ENCODE measurements at places on chromosomes 13 and 19. TPM values are rescaled to one million over a fixed set of nuclear protein-coding genes. Genes with fewer than 3 reads are reported as not detected.
A peak's percentile ranks its signal among the peaks of the same experiment; 100 is the strongest.

DNA sequence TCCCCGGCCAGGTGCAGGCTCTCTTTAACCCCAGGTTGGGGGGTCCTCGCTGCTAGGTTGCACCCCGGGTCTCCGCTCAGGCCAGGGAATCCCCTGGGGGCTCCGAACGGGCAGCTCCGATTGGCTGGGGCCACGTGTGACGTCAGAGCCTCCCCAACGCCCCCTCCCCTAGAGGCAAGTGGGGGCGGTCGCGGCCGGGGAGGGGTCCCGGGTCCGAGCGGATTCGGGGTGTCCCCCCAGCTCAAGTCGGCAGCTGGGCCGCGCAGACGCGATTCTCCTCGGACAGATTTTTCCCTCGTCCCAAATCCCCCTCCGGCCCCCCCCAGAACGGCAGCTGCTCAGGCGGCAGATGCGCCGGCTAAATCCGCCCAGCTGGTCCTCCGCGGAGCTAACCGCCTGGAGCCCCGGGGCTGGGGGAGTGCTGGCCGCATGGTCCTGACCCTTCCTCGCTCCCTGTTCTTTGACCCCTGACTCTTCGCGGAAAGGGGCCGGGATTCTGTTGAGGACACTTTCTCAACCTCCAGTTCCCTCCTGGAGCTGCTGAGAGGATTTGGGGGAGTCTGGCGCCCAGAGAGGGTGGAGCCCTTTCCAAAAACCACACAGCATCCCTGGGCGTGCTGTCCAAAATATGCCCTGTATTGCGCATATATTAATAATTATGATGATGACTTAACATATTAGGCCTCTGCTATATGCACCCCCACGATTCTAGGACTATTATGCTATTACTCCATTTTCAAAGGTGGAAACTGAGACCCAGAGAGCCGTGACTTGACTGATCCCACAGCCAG is 25.4 kb upstream of the SEMA6B start:
- peaks cover 13% of the 10 kb centered on the region for H3K4me1 ChIP-seq
- no peaks in the 10 kb centered on the region for H3K36me3 ChIP-seq
- H3K27me3 ChIP-seq: no peaks in the 10 kb centered on the region
- no peak overlapping the region for H3K4me3 ChIP-seq
- DNase-seq: no peak
- no peak overlapping the region for H3K27ac ChIP-seq

- peaks cover 10% of the 10 kb centered on the region for H3K4me1 ChIP-seq
- H3K36me3 ChIP-seq: no peaks in the 10 kb centered on the region
- H3K27ac ChIP-seq: no peak overlapping the region
Observed at GRCh38 chr13:33340631-33341030, 55.1 kb upstream of the STARD13 start.

DNA sequence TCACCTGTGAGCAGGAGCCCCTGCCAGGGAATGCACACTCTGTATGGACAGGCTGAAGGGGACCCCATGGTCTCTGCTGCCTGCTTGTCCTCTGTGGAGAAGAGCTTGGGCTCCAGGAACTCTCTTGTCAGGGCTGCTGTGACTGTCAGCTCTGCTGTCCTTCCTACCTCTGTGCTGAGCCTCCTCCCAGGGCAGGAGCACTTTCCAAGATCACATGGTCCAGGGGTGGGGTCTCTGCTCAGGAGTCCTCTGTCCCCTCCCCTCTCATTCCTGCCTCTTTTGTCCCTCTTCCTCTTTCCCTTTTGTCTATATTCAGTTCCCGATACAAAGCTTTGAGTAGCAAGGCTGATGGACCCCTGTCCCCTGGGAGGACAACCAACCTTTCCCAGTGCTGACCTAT is at the start of gene CEACAM7:
TSS of gene CEACAM7 (minus strand) at position 173 of the 400 bp plus-strand sequence. CDS start at position 68, 105 bp downstream.
- no peaks in the 10 kb centered on the region for H3K36me3 ChIP-seq
- no peak within 1 kb of the TSS for H3K27ac ChIP-seq
- peaks cover 3% of the 10 kb centered on the region for H3K27me3 ChIP-seq
- no peaks in the 10 kb centered on the region for H3K4me1 ChIP-seq

DNA sequence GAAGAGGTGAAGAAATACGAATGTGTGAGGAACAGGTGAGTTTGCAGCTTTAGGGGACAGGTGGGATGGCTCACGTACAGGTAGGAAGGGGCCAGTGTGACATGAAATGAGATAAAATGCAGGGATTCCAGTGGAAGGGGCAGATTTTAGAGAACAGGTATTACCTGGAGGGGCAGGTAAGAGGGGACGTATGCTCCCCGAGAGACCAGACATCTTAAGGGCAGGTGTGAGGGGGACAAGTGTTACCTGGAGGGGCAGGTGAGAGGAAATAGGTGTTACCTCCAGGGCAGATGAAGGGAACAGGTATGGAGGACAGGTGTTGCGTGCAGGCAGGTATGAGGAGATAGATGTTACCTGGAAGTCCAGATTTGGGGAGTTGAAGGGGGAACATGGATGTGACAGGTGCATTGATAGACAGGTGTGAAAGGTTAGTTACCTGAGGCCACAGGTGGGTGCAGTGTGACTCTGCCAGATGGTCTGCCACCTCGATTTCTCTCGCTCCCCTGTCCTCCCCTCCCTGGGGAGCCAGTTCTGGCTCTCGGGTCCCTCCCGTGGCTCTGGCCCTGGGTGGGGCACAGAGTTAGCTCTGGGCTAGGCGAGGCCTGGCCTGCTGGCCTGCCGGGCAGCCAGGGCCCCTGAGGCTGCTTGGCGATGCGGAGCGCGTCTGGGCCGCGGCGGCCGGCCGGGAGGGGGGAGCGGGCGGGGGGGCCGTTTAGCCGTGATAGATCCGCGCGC is 2.1 kb downstream of the ERFL start:
- H3K4me1 ChIP-seq: no peaks in the 10 kb centered on the region
- peaks cover 83% of the 10 kb centered on the region for H3K27me3 ChIP-seq
- H3K27ac ChIP-seq: no peak overlapping the region
- no peak for DNase-seq
- no peak overlapping the region for H3K4me3 ChIP-seq

GRCh38 chr13:98214008-98214643 is 37.1 kb upstream of the RNF113B start:
- H3K4me1 ChIP-seq: peaks cover 29% of the 10 kb centered on the region
- no peak for DNase-seq
- no peak overlapping the region for H3K4me3 ChIP-seq
- H3K27ac ChIP-seq: peak overlapping the region; percentile 39
- no peaks in the 10 kb centered on the region for H3K36me3 ChIP-seq

DNA sequence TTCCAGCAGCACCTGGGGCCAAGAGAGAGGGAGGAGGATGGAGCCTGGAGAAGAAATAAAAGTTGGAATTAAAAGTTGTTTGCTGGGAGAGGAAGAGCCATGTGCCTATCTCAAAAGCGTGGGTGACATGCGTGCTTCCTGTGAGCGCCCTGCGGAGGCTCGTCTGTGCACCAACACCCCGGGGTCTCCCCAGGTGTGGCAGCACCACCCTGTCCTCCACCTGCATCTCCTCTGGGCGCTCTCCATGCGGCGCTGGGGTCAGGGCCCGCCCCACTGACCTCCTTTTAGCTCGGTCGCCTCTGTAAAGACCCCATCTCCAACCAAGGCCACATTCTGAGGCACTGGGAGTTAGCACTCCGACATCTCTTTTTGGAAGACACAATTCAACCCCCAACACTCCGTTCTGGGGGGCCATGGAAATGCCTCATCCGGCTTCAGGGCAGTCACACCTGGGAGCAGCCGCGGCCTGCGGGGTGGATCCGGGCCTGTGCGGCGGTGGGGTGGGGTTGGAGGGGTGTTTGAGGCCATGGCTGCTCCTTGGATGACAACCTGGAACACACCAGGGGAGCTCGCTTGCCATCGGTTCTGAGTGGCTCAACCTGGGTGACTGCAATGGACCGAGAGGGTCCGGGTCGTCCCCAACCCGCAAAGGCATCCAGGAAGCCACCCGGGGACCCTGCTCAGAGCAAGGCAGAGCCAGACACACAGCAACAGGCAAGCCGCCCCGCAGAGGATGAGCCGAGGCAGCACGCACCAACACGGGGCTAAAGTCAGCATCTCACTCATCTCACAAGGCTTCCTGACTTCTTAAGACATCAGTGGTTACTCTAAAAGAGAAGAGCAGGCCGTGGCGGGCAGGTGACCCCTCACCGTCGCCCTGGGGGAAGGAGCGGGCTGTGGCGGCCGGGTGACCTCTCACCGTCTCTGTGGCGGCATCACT is 79.4 kb upstream of the MCF2L start:
- peaks cover 10% of the 10 kb centered on the region for H3K4me1 ChIP-seq
- H3K36me3 ChIP-seq: no peaks in the 10 kb centered on the region
- DNase-seq: no peak
- peaks cover 4% of the 10 kb centered on the region for H3K27me3 ChIP-seq
- no peak overlapping the region for H3K4me3 ChIP-seq

GRCh38 chr13:41802684-41803444 is 158.0 kb downstream of the VWA8 start:
- no peaks in the 10 kb centered on the region for H3K36me3 ChIP-seq
- H3K27me3 ChIP-seq: no peaks in the 10 kb centered on the region
- H3K4me3 ChIP-seq: no peak overlapping the region
- H3K4me1 ChIP-seq: no peaks in the 10 kb centered on the region
- DNase-seq: no peak

- no peaks in the 10 kb centered on the region for H3K36me3 ChIP-seq
- peak; percentile 59 for DNase-seq
- H3K4me3 ChIP-seq: no peak overlapping the region
- H3K27me3 ChIP-seq: no peaks in the 10 kb centered on the region
- peak overlapping the region; percentile 95 for H3K27ac ChIP-seq
Observed at GRCh38 chr13:97259798-97260714, 37.9 kb downstream of the MBNL2 start.

DNA sequence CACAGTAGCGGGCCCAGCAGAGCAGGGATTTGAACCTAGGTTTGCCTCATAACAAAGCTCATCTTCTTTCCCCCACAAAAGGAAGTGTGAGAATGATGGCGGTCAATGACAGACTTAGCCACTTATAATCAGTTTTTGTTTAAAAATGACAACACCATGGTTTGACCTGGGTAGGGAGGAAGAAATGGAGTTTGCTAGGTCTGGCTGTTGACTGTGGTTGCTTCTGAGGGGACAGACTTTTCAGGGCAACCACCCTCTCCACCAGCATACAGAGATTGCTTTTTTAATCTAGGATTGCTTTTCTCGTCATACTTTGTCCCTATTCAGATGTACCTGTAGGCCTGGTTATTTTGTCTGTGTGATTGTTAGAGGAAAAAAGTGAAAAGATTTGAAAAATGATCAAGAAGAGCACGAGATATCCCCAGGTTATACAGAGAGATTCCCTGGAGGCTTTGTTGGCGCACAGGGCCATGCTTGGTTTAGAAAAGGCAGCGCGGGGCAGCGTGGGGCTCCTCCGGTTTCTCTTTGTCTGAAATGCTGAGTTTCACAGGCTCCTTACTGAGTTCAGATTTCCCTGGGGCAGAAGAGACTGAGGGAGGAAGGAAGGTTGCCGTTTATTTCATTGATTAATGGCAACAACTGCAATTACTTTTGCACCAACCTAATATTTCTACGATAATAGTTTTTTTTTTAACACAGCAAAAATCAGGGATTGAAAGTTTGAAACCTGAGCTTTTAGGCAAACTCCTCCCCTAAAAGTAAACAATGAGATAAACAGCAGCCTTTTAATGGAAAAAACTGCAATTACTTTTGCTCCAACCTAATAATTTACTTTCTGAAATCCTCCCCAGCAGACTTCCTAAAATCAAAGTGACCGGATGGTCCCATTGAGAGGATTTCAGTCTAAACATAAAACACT is 97.0 kb upstream of the RNF113B start:
- no peak overlapping the region for H3K4me3 ChIP-seq
- no peak for DNase-seq
- H3K27ac ChIP-seq: peak overlapping the region; percentile 35
- no peaks in the 10 kb centered on the region for H3K4me1 ChIP-seq
- H3K36me3 ChIP-seq: no peaks in the 10 kb centered on the region

DNA sequence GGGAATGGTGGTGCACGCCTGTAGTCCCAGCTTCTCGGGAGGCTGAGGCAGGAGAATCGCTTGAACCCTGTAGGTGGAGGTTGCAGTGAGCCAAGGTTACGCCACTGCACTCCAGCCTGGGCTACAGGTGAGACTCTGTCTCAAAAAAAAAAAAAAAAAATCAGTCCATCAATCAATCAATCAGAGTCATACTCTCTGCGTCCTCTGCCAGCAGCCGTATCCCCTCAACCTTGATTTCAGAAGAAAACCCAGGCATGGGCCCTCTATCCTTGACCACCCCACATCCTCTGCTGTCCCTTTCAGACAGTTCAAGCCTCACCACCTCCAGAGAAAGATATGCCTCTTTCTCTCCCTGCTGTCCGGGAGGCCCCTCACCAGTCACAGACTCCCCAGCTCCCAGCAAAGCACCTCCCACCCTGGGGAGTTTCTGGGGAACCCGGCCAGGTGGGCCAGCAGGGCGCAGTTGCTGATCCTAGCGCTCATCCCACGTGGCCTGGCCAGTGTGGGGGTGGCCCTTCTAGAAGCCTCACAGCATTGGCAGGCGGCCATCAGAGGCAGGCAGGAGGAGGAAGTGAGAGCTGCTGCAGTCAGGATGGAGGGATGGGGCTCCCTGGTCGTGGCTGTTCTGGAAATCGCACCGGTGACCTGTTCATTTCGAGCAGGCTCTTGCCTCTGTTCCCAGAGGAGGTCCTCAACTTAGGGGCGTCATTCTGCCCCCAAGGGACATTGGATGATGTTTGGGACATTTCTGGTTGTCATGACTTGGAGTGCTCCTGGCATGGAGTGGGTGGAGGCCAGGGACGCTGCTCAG is 10.2 kb upstream of the JSRP1 start:
- H3K27me3 ChIP-seq: no peaks in the 10 kb centered on the region
- peaks cover 20% of the 10 kb centered on the region for H3K4me1 ChIP-seq
- no peak overlapping the region for H3K4me3 ChIP-seq
- peak; percentile 86 for DNase-seq
- no peak overlapping the region for H3K27ac ChIP-seq
- H3K36me3 ChIP-seq: peaks cover under 1% of the 10 kb centered on the region

DNA sequence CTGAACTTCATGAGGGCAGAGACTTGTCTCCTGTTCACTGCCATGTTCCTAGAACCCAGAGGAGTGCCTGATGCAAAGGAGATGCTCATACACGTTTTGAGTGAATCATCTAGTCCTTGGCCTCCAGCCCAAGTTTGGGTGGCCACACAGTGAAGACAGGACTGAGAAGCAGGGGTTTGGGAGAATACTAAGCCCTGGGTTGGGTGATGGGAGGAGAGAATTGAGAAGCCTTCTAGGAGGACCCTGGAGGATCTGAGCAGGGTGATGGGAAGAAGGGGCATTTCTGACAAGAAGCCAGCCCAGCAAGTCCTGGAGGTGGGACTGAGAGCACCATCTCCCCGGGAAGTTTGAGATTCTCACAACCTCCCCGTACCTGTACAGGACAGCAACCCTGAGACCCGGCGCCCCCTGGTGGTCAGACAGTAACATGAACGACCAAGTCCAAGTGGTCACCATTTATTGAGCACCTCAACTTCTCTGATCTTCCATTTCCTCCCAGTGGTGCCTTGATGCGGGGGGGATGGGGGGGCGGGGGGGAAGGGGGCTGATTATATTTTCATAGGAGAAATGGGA is 11.0 kb downstream of the CTU1 start:
- peaks cover 10% of the 10 kb centered on the region for H3K4me1 ChIP-seq
- H3K36me3 ChIP-seq: peaks cover 3% of the 10 kb centered on the region
- H3K4me3 ChIP-seq: no peak overlapping the region
- DNase-seq: peak; percentile 56
- no peak overlapping the region for H3K27ac ChIP-seq

GRCh38 chr13:58978331-58978730 is 1185.4 kb downstream of the DIAPH3 start:
- no peaks in the 10 kb centered on the region for H3K27me3 ChIP-seq
- H3K27ac ChIP-seq: no peak overlapping the region
- no peaks in the 10 kb centered on the region for H3K36me3 ChIP-seq

ZNF582 gene
- 3.6 TPM for total RNA-seq

REX1BD gene
- total RNA-seq: 60.5 TPM

MAG gene
- total RNA-seq: 45.0 TPM

ZSWIM9 gene
- 0.52 TPM for total RNA-seq

LGI4 gene
- total RNA-seq: 3.8 TPM

NPHS1 gene
- not detected for total RNA-seq

IL12RB1 gene
- 1.8 TPM for total RNA-seq

TINCR gene
- total RNA-seq: 0.28 TPM

Data from adrenal gland (tissue), 19 donors.